Karpas-422 (cell line): ENCODE measurements at places on chromosomes 3 and 15.

- no peak for DNase-seq
Observed at GRCh38 chr3:146148468-146148931, 12.5 kb downstream of the PLOD2 start.

- DNase-seq = peak; percentile 87
Observed at GRCh38 chr15:84878504-84878903, 6.0 kb upstream of the SLC28A1 start.

DNA sequence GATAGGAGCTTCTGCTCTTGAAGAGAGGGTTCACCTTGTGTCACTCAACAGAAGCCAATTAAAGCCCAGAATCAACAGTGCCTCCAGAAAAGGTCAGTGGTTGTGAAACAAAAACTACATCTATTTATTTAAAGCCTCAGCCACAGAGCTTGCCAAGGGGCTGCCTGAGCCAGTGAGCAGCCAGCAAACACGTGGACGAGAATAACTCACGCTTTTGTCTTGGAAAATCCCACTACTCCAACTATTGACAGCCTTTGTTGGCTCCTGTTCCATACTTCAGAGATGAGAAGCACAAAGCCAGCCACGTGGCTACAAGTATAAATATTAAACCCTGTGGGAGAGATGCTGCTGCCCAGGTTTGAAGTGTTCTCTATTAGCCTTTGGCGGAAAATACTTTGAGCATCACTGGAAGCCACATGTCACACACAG is 10.3 kb downstream of the GPR156 start:
- DNase-seq = no peak

GRCh38 chr15:72315706-72316370 is 4.1 kb downstream of the CELF6 start:
- no peak for DNase-seq

DNA sequence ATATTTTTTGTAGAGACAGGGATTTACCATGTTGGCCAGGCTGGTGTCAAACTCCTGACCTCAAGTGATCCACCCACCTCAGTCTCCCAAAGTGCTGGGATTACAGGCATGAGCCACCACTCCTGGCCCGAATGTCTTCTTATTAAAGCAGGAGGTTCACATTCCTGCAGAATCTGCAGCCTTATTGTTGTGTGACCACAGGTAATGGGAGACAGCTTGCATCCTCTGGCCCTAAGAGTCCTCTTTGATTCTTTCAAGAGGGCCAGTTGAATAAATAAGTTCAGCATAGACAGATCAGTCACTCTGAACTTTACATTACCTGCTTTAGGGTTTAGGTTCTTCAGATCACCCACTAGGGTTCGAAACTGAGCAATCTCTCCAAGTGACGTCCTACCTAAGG is 172.9 kb upstream of the TOPAZ1 start:
- DNase-seq = no peak

DNA sequence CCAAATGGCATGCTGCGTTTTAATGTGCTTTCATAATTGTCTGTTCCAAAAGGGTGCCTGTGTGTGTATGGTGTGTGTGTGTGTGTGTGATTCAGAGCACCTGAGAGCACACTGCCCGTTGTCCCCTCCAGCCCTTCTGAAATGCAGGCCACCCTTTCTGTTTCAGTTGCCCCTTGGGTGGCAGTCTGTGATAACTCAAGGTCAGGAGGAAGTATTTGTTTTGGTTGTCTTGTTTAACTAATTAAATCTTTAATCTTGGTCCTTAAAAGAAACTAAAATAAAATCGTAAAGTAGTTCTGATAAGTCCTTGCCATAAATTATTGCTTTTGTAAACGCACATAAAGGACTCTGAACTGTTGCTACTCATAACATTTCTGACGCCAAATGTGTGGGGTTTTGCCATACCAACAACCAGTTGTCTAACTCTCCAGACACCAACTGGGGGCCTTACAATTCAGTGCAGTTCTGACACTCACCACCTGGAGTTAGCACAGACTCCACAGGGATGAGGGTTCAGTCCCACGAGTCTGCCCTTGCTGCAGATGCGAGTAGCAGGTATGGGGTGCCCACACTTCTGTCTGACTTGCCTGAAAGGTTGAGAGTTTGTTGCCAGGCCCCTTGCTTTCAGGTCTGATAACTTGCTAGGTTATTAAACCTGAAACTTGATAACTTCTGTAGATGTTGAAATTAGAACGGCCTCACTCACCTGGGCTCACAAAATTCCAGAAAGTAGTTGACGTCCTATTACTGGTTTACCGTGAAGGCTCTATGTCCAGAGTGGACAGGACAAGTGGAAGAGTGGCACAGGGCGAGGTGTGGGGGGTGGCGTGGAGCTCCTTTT is 157.3 kb downstream of the IGF1R start:
- DNase-seq = peak; percentile 44

GRCh38 chr3:194496217-194496919 is 9.6 kb upstream of the ATP13A3 start:
- no peak for DNase-seq

GRCh38 chr15:61035311-61035710 is 193.8 kb downstream of the RORA start:
- no peak for DNase-seq

DNA sequence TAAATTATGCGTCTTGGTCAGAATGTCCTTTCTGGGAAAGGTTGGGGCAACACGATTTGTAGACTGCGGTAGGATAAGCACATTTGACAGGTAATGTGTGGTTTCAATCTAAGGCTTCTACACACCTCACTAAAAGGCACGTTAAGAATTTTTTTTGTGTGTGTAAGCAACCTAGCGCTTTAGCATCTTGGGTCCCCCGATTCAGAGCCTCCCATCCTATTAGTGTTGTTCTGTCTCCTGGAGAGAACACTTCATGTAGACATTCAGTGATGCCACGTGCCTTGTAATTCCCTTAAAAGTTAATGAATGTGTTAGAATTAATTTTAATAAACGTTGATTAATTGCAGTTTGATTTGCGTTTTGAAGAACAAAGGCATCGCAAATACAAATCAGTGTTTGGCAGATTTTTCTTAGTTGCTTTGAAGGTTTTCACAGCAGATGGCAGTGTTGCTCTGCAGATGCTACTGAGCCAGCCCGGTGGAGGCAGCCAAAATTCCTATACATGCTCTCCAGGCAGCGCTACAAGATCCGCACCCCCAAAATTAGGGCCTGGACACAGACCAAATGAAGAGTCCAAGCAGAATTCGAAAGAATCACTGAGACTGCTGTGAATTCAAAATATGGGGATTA is 63.5 kb downstream of the OTOL1 start:
- DNase-seq = peak; percentile 68

- DNase-seq = no peak
Observed at GRCh38 chr3:21621181-21621651, 129.8 kb downstream of the ZNF385D start.

DNA sequence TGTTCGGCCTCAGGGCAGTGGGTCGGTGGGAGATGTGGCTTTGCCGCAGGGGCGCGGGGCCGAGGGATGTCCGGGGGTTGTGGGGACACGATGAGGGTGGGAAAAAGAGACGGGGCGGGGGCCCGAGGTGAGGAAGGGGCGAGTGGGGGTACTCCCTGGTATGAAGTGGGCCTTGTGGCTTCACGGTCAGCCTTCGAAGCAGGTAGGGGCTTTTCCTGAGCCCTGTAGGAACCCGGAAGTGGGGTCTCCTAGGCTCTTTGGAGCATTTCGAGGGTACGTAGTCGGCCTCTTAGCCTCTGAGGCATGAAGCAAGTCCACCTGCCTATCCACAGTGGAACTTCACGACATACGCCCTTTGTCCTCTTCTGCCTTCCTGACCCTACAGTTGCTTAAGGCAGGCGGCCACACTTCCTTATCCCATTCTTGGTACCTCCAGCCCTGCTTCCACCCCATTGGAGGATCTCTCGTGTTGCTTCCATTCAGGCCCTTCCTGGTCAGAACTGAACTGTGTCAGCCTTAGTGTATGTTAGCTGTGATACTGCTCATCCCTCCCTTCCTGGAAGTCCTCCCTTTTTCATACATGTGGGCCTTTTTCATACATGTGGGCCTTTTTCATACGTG is 389 bp downstream of the ARPC4 start:
- peak; percentile 68 for DNase-seq

DNA sequence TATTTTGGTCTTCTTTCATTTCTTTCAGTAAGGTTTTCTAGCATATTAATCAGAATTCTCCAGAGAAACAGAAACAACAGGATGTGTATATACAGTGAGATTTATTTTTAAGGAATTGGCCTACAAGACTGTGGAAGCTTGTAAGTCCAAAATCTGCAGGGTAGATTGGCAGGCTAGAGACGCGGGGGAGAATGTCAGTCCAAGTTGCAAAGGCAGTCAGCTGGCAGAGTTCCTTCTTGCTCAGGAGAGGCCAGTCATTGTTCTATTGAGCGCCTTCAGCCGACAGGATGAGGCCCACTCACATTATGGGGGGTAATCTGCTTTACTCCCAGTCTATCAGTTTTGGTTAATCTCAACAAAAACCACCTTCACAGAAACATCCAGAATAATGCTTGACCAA is 133.4 kb upstream of the UBE3A start:
- DNase-seq = no peak
